CMK (cell line): ENCODE measurements at places on chromosomes 1 and 21.

GRCh38 chr1:91282695-91283420 lies 121.8 kb downstream of the HFM1 start:
- peak; percentile 36 for DNase-seq

DNA sequence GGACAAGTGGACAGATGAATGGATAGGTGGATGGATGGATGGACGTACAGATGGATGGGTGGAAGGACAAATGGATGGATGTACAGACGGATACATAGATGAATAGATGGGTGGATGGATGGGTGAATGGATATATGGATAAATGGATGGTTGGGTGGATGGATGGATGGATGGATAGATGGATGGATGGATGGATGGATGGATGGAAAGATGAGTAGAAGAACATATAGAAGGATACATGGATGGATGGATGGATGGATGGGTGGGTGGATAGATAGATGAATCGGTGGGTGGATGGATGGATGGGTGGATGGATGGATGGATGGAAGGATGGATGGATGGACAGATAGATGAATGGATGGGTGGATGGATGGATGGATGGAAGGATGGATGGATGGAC lies 274.3 kb downstream of the KAZN start:
- DNase-seq = no peak

DNA sequence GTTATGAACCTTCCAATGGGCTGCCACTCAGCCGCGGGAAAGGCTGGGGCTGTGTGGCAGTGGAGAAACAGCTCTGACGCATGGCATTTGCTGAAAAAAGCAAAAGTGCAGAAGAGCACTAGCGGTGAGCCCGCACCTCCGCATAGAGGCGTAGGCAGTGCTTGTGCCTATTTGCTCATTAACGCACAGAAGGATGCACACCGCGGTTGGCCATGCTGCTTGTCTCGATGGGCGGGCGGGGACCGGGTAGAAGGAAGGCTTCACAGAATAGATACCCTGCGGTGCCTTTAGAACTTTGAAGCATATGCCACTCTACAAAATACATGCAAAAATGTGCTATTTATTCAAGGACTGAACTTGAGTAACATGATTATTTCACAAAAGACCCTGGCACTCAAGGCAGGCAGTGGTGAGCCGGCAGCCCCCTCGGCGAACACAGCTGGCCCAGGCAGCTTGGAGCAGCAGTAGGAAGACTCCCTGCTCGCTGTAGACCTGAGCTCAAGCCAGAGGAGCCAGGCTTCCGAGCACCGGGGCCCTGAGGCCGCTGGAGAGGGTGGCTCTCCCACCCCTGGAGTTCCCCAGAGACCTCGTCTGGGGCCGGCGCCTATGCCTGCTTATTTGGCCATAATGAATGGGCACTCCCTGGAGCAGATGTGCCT lies 71.5 kb downstream of the SIK1 start:
- DNase-seq = no peak

DNA sequence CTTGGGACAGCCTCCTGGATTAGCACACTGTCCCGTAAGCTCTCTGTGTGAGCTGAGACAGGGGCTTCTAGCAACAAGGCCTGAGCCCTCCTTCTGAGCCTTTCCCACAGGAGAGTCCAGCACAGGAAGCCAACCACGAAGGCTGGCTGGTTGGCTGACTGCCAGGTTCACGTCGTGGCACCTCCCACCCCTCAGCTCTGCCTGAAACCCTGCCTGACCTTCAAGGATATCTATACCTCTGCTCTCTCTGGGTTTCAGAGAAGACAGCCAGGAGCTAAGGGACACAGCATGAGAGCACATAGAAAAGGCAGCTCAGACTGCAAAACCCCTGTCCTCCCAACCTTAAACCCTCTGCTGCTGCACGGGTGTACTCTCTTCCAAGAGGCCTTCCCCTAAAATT lies 13.9 kb downstream of the DLGAP3 start:
- DNase-seq = no peak

GRCh38 chr1:242728696-242729095 lies 204.2 kb upstream of the PLD5 start:
- no peak for DNase-seq

DNA sequence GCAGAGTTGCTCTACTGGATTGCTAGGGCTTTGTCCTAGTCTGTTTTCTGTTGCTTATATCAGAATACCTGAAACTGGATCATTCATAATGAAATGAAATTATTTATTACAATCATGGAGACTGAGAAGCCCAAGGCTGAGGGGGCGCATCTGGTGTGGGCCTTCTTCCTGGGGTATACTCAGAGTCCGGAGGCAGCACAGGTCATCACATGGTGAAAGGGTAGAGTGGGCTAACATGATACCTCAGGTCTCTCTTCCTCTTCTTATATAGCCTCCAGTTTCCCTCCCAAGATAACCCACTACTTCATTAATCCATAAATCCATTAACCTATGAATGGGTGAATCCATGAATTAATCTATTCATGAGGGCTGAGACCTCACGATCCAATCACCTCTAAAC lies 667.6 kb upstream of the NCAM2 start:
- DNase-seq = no peak

- DNase-seq = no peak
Observed at GRCh38 chr1:163300568-163300967, 21.2 kb upstream of the NUF2 start.

DNA sequence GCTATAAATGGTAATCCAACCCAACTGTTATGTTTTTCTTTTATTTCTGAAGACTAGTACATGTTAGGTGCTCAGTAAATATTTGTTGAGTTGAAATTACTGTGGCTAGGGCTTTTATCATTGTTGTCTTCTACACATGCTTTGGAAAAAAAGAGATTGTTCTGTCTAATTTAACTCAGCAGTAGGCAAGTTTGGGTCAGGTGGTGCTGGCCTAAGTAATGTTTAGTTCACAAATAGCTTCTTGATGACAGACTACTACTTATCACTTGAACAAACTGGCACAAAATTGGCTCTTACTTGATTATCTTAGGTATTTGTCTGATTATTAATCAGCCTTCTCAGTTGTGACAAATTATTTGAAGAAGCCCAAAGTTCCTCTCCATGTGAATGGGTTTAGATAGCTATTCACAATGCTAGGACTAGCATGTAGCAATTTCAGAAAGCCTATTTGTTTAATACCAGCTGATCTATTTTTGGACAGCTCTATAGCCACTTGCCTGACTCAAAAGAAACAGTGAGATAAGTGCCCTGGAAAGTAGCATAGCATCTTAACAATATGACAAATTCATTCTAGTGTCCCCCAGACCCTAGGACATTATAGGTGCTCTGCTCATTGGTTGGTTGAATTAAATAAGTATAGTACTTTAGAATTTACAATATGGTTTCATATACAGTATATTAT lies 32.6 kb downstream of the TMEM200B start:
- no peak for DNase-seq

GRCh38 chr1:156754219-156754618 lies 2.7 kb upstream of the HDGF start:
- no peak for DNase-seq

DNA sequence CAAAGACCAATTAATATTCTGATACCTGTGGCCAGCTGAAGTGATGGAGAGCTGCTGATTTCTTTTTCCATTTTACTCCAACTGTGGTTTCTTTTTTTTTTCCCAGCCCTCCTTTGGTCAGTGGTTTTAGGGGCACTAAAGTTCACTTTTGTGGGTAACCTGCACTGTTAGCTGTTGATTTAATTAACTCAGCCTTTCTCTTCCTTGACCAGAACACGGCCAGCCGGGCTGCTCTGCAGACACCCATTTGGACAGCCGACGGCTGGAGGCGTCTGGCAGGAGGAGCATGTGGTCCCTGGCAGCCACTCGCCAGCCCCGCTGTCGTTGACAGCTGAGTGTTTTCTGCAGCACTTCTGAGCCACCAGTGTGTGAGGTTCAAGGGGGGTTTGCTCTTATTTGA lies 136.2 kb upstream of the RUNX3 start:
- DNase-seq = no peak

- no peak for DNase-seq
Observed at GRCh38 chr1:33973799-33974545, 110.1 kb downstream of the HMGB4 start.

DNA sequence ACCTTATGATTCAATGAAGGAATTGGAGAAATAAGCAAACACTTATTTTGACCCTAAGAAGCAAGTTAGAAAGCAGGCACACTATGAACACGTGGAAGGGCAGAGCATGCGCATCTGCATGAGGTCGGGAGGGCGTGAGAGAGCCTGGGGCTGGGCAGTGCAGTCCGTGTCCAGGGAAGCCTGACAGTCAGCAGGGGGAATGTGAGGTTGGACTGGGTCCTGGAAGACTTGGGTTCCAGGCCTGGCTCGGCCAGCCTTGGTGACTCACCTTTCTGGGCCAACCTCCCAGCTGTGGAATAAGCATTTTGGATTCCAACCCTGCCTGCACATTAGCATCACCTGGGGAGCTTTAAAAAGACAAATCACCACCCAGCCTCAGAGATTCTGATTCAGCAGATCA lies 26.6 kb upstream of the LMX1A start:
- no peak for DNase-seq

GRCh38 chr21:23951251-23951650 lies 1656.0 kb downstream of the MRPL39 start:
- no peak for DNase-seq

DNA sequence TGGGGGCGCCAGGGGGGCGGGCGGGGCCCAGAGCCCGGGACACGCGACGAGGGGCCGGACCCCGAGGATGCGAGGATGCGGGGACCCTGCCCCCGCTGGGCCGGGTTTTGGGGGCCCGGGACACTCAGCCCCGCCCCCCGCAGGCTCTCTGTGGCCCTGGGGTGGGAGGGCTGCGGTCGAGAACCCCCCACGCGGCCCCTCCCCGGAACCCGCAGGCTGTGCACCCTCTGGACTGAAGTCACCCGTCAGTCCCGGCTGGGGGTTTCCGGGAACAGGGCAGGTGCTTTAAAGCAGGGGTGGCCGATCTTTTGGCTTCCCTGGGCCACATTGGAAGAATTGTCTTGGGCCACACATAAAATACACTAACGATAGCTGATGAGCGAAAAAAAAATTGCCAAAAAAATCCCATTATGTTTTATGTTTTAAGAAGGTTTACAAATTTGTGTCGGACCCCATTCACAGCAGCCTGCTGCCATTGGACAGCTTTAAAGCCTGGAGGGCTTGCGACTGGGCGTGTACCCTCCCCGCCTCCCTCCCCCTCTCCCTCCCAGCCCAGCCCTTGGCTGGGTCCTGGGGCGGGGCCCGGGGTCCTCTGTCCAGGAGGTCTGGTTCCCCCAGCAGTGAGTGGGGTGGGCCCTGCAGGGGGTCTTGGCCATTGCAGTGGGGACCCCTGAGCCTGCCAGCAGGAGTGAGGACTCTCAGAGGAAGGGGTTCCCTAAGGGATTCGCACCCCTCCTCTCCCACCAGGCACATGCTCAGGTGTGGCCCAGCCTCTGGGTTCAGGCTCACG lies 21.6 kb upstream of the C1orf159 start:
- peak; percentile 60 for DNase-seq

GRCh38 chr1:214364786-214365295 lies 83.9 kb downstream of the SMYD2 start:
- no peak for DNase-seq

DNA sequence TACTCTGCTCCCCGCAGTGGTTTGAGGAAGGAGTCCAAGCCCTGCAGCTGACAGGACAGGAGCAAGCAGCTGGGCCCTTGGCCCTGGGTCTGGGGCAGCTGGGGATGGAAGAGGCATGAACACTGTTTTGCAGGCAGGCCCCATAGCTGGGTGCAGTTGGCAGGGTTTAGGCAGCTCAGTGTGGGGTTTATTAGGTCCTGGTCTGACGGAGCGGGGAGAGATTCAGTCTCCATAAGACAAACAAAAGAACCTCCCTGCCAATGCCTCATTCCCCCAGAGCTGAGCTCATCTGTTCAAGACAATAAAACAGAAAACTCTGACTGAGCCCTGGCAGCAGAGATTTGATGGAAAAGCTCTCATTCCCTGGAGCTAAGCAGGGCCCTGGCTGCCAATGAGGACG lies 37.3 kb downstream of the OLFML2B start:
- no peak for DNase-seq

DNA sequence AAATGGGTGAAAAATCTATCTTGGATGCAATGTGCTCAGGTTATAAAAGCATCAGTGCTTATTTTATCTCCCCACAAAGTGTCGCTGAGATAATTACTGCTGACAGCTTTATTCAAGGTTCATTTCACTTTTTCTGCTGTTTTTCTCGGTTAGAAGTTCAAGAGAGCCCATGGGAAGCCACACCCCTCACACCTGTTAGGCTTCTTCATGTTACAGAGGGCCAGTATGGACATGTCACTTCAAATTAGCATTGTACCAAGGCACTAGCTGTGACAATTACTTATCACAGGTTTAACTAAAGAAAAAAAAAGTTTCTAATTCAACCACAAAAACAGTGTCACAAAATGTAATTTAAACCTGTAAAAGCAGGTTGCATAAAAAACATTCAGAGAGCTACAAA lies 187.3 kb upstream of the DMRTA2 start:
- DNase-seq = no peak

- no peak for DNase-seq
Observed at GRCh38 chr1:111754984-111755330, 744 bp upstream of the DDX20 start.

- DNase-seq = peak; percentile 70
Observed at GRCh38 chr1:186722711-186723309, 42.6 kb upstream of the PTGS2 start.

- no peak for DNase-seq
Observed at GRCh38 chr1:24110642-24111261, 1.2 kb downstream of the MYOM3 start.

DNA sequence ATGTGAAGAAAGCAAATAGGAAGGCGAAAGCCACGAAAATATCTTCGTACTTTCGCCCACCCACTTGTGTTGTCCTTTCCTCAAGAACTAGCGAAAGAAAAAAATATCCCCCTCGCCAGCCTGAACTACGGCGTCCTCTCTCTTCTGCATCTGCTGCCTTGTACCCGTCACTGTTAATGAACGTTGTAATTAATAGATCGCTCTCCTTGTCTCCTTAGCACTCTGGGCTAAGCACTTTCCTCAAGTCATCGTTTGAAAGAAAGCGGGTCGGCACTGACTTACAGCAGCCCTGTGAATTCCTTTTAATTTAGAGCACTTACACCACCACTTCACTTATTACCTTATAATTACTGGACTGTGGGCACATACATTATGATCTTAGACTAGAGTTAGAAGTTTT lies 44.1 kb downstream of the ESRRG start:
- DNase-seq = no peak

GRCh38 chr21:15508554-15508953 lies 221.2 kb upstream of the USP25 start:
- DNase-seq = no peak

DNA sequence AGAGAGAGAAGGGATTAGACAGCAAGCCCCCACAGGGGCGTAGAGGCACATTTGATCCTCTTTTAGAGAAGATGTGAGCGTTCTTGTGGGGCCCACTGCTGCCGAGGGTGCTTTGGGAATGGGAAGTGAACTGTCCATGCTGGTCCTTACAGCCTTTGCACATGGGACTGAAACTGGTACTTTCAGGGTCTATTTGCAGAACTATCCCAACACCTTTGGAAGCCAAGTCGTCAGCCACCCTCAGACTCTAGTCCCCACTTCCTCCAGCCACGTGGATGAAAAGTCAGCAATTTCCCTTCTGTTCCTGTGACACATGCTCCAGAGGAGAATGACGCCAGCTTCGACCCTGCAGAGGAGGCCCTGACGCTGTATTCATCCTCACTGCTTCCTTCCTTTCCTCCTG lies 2.6 kb upstream of the RAB7B start:
- no peak for DNase-seq

GRCh38 chr1:172476218-172476811 lies 32.4 kb upstream of the PIGC start:
- DNase-seq = no peak
